ENCODE measurements at places on chromosomes 3 and 15.

GRCh38 chr3:170565495-170565894 is 20.4 kb downstream of the SLC7A14 start:
- DNase-seq: no peak

GRCh38 chr3:9130345-9131305 is 118.8 kb downstream of the SRGAP3 start:
- peak; percentile 36 for DNase-seq

- peak; percentile 7 for DNase-seq
Observed at GRCh38 chr3:52809662-52810377, 15.2 kb downstream of the ITIH3 start.

- no peak for DNase-seq
Observed at GRCh38 chr15:68536331-68537095, 42.3 kb upstream of the CORO2B start.

- no peak for DNase-seq
Observed at GRCh38 chr15:75008629-75009326, 13.4 kb downstream of the SCAMP5 start.

- DNase-seq: no peak
Observed at GRCh38 chr3:134952371-134952770, 157.3 kb downstream of the EPHB1 start.

DNA sequence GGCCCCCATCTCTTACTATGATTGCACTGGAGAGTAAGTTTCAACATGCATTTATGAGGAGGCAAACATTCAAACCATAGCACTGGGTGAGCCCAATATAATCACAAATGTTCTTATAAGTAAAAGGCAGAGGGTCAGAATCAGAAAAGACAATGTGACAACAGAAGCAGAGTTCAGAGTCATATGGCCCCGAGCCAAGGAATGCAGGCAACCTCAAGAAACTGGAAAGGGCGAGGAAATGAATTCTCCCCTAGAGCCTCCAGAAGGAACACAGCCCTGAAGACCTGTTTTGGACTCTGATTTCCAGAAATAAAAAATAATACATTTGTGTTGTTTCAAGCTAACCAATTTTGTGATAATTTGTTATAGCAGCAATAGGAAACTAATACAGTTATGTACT is 81.3 kb upstream of the ABI3BP start:
- no peak for DNase-seq

GRCh38 chr15:59622289-59622688 is 10.7 kb downstream of the GCNT3 start:
- peak; percentile 82 for DNase-seq

- peak; percentile 33 for DNase-seq
Observed at GRCh38 chr3:124107104-124107890, 115.4 kb upstream of the ROPN1 start.

- peak; percentile 88 for DNase-seq
Observed at GRCh38 chr3:42823351-42823750, 14.1 kb downstream of the ACKR2 start.

GRCh38 chr15:48984021-48984710 is 20.4 kb upstream of the SHC4 start:
- DNase-seq: no peak

- DNase-seq: no peak
Observed at GRCh38 chr3:183318877-183319276, 65.8 kb downstream of the B3GNT5 start.

DNA sequence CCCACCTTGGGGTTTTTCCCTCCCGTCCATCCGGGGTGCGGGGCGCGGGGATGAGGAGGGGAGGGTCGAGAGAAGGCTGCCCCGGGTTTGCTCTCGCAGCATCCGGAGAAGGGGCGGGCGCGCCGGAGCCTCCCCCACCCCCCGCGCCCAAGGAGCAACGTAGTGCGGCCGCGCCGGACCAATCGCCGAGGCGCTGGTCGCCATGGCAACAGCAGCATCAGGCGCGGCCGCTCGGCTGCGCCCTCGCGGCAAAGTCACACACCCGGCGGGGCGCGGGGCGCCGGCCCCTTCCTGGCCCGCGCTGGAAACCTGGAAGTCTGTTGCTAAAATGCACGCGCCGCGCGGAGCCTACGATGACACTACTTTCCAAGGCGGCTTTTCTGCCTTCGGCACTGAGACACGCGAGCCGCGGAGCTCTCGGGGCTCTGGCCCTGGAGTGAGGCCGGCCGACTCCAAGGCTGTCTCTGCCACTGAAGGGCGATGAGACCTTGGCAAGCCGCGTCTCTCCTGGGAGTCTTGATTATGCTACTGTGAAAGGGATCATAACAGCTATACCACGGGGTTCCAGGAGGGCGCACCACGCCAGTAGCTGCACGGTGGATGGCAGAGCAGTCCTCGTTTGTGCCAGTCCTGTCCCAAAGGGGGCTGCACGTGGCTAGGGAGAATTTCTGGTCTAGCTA is at the start of gene IQSEC1:
Gene IQSEC1, minus strand, starts transcription at position 104 of the 680 bp plus-strand sequence. CDS start 415 bp downstream, outside the sequence.
- peak; percentile 90 for DNase-seq

DNA sequence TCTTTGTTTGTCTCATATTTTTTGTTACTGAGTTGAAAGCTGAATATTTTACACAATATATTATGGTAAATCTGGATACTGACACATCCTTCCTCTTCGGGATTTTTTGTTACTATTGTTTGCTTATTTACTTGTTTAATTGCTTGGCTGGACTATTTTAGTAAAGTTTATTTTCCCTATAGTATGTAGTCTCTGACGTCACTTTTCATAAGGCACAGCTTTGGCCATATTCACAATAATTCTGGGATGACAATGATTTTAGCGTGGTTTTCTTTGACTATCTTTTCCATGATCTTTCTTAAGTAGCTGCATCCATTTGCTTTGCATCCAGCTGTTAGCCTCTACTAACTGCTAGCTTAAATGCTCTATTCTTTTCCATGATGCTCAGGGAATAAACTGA is 552.4 kb downstream of the VGLL3 start:
- no peak for DNase-seq

GRCh38 chr3:56855856-56856512 is 54.2 kb upstream of the ARHGEF3 start:
- DNase-seq: peak; percentile 6

Data from NCI-H69 (cell line).